ENCODE measurements at places on chromosomes 1 and 21.

- no peak for DNase-seq
These were observed 111.2 kb upstream of the ADGRL2 start for GRCh38 chr1:81689531-81689941.

- DNase-seq: no peak
These were observed 18.6 kb downstream of the KCNQ4 start for GRCh38 chr1:40802078-40802741.

DNA sequence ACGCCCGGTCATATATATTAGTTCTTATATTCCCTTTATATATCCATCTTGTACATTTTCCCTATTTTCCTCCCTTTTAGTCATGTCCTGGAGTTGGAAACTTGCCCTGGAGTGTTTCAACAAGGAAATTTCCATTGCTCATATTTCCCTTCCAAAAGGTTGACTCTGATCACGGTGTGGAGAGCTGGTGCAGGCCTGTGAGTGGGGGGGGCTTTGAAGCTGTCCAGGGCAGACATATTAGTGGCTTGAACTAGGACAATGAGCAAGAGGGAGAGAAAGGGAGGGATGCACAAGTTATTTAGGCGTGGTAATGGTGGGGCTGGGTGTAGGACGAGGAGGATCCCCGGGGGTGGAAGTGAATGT, 30.4 kb upstream of the TMEM61 start:
- no peak for DNase-seq

GRCh38 chr1:191260056-191260455, 782.4 kb upstream of the BRINP3 start:
- no peak for DNase-seq

DNA sequence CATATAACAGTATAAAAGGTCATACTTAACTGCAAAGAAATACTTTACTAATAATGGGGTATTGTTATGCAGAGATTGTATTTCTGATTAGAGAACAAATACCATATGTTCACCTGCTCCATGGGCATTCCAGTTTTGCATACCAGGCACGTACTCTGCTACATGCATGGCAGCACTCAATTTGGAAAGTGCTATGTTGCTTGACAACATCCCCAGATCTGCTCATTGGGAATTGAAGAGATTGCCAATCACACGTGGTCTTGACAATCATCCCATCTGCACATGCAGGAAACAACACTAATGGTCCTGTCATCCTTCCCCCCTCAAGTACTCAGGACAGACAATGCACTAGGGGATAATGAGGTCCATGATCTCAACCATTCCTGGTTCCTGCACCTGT, 63.4 kb upstream of the PDE4B start:
- DNase-seq: no peak

- peak; percentile 60 for DNase-seq
These were observed 61.2 kb downstream of the AK4 start for GRCh38 chr1:65209005-65209885.

DNA sequence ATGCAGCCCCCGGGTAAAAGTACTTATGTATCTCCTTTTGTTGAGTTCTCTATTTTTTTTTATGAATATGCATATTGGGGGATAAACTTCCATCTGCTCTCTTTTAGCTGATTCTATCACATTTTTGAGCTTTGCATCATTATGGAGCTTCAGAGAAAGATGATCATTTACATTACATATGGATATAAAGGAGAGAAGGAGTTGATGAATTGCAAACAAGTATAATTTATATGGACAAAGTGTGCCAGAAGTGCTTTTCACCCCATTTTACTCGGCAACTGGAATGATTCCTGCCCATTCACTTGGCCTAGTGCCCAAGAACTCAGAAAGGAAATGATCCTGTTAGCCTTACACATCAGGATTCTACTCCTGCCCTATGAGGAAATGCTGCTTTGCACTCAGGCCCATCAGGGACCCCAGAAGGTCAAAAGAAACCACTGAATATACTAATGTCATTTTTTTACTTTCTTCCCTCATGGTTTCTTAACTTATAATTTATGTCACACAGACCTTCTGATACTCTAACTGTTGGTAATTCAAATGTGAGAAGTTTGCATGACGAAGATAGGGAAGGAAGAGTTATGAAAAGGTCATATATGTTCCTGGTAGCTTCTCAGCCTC, 65.6 kb downstream of the SAMSN1 start:
- DNase-seq: no peak

DNA sequence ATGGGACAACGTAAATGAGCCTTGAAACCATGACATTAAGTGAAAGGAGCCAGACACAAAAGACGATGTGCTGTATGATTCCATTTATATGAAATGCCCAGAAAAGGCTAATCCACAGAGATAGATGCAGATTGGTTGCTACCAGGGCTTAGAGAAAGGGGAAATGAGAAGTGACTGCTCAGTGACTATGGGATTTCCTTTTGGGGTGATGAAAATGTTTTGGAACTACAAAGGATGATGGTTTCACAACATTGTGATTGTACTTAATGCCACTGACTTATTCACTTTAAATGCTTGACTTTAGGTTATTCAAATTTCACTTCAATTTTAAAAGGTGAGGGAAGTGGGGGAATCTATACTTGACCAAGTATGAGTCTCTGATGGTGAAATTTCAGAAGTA, 414.3 kb downstream of the SETD4 start:
- DNase-seq: no peak

- DNase-seq: peak; percentile 82
These were observed 636 bp upstream of the CAMK2N1 start for GRCh38 chr1:20486457-20487235.

GRCh38 chr1:232620356-232620969, 9.5 kb downstream of the SIPA1L2 start:
- no peak for DNase-seq

DNA sequence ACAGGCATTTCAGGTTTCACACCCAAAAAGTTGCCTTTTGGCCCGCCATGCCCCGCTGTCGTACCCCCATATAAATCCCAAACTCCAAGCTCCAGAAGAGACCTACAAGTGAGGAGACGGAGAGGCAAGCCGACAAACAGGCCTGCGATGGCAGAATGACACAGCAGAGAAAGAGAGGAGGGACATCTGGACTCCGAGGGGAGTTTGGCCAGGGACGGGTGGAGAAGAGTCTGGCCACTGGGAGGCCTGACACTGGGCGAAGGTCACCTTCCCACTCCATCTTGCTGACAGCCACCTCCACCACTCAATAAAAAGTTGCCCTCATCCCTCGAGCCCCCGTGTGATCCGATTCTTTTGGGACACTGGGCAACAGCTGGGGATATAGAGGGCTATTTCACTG, 1.9 kb upstream of the CFH start:
- no peak for DNase-seq

DNA sequence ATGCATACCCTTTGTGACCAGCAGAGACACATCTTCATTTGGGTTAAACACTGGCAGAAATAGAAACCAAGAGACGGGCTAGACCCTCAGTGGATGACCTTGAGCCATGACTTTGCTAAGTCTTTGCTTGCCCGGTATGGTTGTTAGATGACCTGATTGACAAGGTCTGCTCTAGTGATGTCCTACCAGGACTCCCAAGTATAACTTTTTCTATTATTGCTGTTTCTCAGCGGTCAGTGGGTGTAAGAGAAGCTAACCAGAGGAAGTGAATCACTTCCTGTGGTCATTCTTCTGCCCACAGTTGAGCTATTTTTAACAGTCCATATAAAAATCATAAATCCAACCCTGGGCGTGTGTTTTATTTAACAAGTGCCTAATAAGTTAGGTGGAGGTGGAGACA, 126.2 kb upstream of the ETS2 start:
- DNase-seq: no peak

DNA sequence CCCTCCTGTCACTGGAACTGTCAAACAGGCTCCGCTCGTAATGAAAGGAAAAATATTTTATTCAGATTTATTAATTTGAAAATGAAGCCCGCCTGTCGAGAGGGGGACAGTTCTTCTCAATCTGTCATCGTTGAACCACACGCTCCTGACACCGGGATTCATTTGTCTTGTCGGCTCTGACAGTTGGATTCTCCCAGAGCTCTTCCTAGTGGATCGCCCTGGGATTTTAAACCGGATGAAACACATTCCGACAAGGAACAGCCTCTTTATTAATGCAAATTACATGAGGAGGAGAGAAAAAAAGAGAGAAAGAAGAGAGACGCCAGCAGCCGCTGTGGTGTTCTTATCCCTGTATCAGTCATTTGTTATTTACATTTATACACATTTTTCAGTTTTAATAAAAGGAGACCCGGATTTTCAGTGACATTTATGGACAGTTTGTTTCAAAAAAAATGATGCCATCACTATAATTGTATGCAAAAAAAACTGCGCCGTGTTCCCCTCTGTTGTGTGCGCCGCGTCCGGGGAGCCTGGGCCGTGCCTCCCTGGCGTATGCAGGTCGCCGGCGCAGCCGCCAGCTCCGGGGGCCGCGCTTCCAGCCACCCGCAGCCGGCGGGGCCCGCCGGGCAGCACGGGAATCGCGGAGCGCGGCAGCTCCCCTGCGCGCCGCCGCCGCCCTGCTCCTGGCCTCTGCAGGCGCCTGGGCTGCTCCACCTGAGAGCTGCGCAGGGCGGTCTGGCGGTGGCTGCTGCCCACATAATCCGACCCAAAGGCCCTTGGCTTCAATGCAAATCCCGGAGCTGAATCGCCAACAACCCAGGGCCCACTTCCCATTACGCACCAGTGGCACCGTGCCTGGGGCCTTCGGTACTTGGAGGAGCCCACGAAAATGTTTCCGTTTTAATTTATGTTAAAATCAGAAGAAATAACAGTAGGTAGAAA, 237.9 kb upstream of the PBX1 start:
- peak; percentile 38 for DNase-seq

DNA sequence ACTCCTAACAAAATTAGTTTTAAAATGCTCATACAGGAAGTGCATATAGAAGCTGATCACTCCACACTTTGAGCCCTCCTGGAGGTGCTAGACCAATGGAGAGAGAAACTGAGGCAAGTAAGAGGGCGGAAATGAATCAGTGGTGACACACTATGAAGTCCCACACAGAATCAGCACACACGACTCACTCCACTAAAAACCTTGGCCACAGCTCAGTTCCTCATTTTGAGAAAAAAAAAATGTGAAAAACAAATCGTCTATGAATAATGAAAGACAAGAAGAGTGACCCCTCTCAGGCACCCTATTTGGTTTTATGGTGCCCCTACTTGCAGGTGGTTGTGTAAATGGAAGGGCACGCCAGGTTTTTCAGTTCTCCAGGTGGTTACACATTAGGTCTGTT, 675.1 kb upstream of the BRINP3 start:
- no peak for DNase-seq

GRCh38 chr1:53153752-53154151, 11.3 kb upstream of the SLC1A7 start:
- DNase-seq: no peak

GRCh38 chr1:217946511-217946910, 315.4 kb downstream of the SPATA17 start:
- no peak for DNase-seq

- DNase-seq: no peak
These were observed 429.6 kb downstream of the SMYD3 start for GRCh38 chr1:246077476-246077875.

- no peak for DNase-seq
These were observed 1.1 kb downstream of the INKA2 start for GRCh38 chr1:111738133-111738435.

- no peak for DNase-seq
These were observed 432.8 kb downstream of the KIF26B start for GRCh38 chr1:245587435-245588115.

DNA sequence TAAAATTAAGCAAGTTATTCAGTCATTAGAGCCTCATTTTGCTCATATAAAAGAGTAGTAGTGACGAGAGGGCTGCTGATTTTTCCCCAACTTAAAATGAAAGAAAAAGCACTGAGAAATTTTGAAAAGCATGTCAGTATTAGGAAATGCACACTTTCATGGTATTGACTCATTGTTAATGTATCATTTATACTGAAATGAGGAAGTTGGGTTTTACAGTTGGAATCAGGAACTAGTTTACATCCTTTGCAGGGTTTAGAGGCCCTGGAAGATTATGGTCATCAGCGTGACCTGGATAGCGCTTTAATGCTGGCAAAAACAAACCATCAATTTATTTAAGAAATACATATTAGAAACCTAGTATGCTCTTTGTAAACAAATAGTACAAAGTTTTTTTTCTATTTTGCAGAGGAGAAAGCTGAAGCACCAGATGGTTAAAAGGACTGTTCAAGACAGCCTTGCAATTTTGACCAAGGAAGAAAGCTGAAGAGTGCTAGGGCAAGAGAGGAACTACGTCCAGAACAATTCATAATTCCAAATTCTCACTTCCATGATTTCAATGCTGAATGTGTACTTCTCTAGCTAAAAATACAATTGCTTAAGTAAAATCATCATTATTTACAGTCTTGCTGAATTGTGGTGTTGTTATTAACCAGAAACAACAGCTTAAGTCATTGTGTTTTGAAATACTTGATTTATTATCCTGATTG, 94.8 kb upstream of the SGIP1 start:
- no peak for DNase-seq

DNA sequence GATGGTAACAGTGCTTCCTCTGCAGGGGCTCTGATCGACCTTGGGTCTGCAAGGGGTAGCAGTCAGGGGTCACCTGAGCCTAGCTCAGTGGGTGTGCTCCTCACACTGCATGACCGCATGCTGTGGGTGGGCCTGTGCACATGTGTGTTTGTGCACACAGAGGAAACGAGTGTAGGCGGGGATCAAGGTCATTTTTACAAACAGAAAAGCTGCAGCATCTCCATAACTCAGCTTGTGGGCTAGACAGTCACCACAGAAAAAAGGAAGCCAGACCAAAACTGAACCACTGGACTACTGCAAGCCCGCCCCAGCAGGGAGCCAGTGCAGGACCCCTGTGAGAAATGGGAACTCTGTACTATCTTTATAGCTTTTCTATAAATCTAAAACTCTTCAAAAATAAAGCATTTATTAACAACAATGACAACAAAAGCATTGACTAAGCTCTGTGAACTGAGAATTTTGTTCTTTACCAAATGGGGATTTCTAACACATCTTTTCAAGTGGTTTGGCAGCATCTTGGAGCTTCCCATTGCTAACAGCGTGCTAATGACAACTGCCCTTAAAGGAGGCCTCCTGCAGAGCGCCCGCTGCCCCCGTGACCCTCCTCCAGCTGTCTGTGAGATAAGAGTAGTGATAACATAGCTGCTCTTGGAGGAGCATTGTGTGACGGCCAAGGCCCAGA, 19.9 kb upstream of the NEK2 start:
- DNase-seq: no peak

DNA sequence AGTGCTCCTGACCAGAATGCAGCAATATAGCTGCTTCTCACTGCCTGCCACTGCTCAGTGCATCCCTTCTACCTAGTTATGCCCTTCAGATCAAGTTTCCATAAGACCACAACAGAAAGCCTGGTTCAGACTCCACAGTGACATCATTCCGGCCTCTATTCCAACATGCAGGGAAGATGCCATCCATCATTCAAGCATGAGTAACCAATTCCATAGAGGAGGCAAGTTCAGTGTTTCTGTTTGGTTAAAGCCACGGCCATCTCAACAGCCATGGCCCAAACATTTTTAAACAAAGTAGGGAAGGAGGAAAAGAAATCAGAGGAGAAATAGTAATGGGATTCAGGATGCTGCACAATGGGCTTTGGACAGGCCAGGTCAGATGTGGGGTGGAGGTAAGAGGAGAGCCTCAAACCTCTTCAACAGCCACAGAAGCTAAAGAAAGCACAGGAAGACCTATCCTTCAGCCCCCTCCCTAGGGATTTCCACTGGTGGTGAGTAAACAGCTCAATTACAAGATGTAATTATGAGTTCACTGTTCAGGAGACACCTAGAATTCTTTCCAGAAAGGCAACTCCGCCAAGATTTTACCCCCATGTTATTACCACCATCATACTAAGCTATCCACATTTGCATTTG, 484.9 kb downstream of the SETD4 start:
- no peak for DNase-seq

GRCh38 chr1:33255347-33256220, 708 bp upstream of the ZNF362 start:
- DNase-seq: peak; percentile 86
